ENCODE measurements at places on chromosomes 2 and 18.

DNA sequence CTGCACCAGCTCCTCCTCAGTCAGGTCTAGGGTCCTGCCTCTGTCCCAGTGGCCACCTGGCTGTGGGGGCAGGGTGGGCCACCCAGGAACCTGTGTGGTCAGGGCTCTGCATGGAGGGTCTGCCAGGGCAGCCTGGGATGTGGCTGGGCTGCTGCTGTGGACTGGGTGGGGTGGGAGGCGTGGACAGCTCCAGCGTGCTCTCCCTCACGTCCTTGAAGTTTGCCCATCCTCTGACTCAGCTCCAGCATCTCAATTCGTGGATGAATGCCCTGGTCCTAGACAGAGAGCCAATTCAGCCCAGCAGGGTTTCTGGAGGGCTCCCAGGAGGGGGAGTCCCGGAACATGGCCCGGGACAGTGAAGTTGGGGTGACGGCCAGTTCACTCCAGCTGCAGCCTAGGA, 64.3 kb upstream of the EPAS1 start:
- H3K36me3 ChIP-seq, result no peaks in the 10 kb centered on the region
- H3K4me3 ChIP-seq, result no peak overlapping the region
- H3K4me1 ChIP-seq, result peaks cover 34% of the 10 kb centered on the region
- no peaks in the 10 kb centered on the region for H3K27me3 ChIP-seq
- H3K27ac ChIP-seq, result no peak overlapping the region
- no peak for DNase-seq

DNA sequence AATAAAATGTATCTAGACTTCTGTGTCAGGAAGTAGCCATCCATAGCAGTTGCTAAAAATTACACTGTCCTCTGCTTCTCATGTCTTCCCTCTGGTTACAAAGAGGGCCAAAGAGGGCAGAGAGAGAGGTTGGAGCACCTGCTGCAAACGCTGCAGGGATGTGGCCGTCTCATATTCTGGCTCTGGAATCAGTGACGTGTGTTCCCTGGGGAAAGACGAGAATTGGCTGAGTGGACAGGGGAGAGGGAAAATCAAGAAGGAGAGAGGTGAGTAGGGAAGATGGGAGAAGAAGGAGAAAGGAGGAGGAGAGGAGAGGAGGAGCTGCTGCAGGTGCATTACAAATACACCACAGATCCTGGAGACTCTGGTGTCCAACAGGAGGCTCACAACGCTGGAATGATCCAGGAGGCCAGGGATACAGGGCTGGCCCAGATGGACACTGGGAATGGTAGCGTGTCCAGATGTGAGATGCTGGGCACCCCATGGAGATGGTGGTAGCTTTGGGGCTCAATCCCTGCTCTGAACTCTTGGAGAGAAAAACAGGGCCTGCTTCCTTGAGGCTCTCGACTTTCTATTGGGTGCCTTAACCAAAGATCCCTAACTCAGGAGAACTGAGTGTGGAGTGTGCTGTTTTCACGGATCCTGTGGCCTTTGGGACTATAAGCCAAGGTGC, 118.4 kb upstream of the PXDN start:
- no peak overlapping the region for H3K4me3 ChIP-seq
- DNase-seq, result no peak
- no peaks in the 10 kb centered on the region for H3K4me1 ChIP-seq
- no peaks in the 10 kb centered on the region for H3K36me3 ChIP-seq
- H3K27me3 ChIP-seq, result peaks cover 21% of the 10 kb centered on the region

GRCh38 chr2:234256516-234256915, 206.0 kb downstream of the SPP2 start:
- no peaks in the 10 kb centered on the region for H3K36me3 ChIP-seq
- DNase-seq, result no peak
- no peak overlapping the region for H3K4me3 ChIP-seq
- no peaks in the 10 kb centered on the region for H3K27me3 ChIP-seq

GRCh38 chr2:134760385-134760784, 41.6 kb upstream of the TMEM163 start:
- no peak for DNase-seq
- H3K36me3 ChIP-seq, result no peaks in the 10 kb centered on the region
- H3K4me1 ChIP-seq, result no peaks in the 10 kb centered on the region
- H3K27ac ChIP-seq, result no peak overlapping the region

DNA sequence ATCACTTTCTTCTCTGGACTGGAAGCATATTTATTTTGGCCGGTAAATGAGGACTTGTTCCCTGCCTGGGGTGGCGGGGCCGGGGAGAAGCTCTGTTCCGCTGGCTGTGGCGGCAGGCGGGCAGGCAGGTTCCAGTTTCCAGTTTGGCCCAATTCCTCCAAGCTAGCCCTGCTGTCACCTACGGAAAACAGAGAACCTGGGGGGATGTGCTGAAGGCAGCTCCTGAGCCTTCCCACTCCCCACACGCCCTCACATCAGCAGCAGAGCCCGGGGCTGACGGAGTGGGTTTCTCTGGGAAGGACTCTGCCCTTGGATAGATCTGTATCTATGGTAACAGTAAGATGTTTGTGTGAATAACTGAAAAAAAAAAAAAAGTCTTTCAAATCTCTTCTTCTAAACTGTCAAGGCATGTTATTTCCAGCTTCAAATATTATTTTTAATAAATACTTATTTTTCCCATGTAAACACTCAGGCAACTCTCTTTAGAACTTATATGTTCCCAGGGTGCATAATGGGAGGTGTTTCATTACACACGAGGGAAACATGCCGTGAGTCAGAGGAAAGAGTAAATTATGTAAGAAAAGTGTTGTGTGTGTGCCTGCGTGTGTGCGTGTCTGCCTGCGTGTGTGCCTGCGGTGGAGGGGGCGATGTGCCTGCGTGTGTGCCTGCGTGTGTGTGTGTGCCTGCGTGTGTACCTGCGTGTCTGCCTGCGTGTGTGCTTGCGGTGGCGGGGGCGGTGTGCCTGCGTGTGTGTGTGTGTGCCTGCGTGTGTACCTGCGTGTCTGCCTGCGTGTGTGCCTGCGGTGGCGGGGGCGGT, 116.1 kb upstream of the ZNF516 start:
- no peak overlapping the region for H3K27ac ChIP-seq
- no peaks in the 10 kb centered on the region for H3K36me3 ChIP-seq
- no peak overlapping the region for H3K4me3 ChIP-seq
- H3K27me3 ChIP-seq, result no peaks in the 10 kb centered on the region
- DNase-seq, result no peak

- no peaks in the 10 kb centered on the region for H3K27me3 ChIP-seq
- H3K4me1 ChIP-seq, result peaks cover 65% of the 10 kb centered on the region
- H3K27ac ChIP-seq, result peak overlapping the region; percentile 61
- H3K4me3 ChIP-seq, result no peak overlapping the region
- no peak for DNase-seq
These were observed 21.7 kb downstream of the BIN1 start for GRCh38 chr2:127085317-127085681.

DNA sequence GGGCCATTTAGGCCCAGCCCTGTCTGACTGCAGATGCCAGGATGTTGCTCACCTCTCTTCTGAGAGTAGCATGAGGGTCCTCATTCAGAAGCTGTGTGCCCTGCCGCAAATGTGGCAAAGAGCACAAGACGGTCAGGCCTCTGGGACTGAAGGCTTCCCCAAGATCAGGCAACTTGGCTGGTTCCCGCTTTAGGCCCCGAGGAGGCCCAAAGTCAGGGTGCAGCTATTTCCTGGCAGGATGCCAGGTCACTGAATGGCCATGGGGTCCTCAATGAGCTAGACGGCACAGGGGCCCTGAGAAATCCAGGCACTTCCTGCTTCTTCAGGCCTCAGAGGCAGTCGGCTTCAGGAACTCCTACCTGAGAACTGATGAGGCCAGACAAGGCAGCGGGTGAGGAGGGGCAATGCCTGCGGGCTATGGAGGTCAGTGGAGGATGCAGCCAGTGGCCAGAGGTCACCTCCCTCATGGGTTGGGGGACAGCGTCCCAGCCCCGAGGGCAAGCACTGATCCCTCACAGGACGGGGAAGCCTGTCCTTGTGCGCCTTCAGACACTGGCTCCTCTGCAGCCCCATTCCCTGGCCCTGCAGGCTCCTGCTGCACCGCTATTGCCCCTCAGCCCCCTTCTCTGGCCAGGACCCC, 44.9 kb downstream of the LMAN2L start:
- no peak for DNase-seq
- H3K4me3 ChIP-seq, result no peak overlapping the region
- H3K4me1 ChIP-seq, result no peaks in the 10 kb centered on the region
- H3K36me3 ChIP-seq, result no peaks in the 10 kb centered on the region
- no peaks in the 10 kb centered on the region for H3K27me3 ChIP-seq

GRCh38 chr2:96205888-96206287, 2.7 kb downstream of the STARD7 start:
- no peaks in the 10 kb centered on the region for H3K36me3 ChIP-seq
- H3K4me1 ChIP-seq, result peaks cover 64% of the 10 kb centered on the region
- H3K27me3 ChIP-seq, result no peaks in the 10 kb centered on the region
- no peak for DNase-seq
- no peak overlapping the region for H3K4me3 ChIP-seq

DNA sequence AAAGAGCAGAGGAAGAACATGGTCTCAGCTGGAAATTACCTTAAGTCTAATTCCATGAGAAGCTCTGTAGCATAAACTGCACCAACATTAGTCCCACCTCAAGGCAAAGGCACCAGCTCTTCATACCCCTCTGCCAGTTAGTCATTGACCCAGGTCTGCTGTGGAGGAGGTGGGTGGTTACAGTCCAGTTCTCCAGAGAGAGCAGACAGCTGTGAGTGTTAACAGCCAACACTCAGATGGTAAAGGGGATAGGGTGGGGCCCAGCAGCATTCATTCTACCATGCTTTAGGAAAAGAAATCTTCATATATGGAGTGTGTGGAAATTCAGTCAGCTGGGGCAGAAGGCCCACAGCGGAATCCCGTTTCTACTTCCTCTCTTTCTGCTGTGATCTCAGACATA, 159.7 kb upstream of the FBXO11 start:
- H3K27ac ChIP-seq, result no peak overlapping the region
- H3K4me1 ChIP-seq, result no peaks in the 10 kb centered on the region
- no peaks in the 10 kb centered on the region for H3K27me3 ChIP-seq
- DNase-seq, result no peak
- no peak overlapping the region for H3K4me3 ChIP-seq

GRCh38 chr18:46542545-46542944, 114.5 kb downstream of the LOXHD1 start:
- no peak overlapping the region for H3K4me3 ChIP-seq
- no peaks in the 10 kb centered on the region for H3K4me1 ChIP-seq
- no peaks in the 10 kb centered on the region for H3K36me3 ChIP-seq
- no peaks in the 10 kb centered on the region for H3K27me3 ChIP-seq
- no peak overlapping the region for H3K27ac ChIP-seq

DNA sequence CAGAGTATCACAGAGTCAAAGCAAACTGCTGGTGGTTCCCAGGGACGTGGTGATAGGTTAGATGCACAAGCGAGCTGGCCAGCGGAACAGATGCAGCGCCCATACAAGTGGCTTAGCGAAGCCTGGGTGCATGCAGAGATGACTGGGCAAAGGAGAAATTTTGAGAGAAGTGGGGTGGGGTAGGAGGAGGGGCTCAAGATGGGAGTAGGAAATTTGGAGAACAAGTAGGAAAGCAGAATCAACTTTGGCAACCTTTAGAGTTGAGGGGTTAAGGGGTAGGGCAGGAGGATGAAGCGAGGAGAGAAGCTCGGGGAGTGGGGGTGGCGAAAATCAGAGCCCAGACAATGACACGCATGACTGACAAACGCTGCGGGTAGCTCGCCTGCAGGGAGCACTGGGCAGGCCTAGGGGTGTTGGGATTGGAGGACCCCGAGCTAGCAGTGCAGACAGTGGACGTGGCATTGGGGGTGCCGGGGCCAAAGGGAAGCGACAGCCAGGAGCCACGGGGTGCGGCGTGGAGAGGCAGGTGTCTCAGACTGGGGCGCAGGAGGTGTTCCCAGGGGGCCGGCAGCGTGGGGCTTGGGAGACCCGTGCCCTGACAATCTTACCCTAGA, 431 bp downstream of the FAM98A start:
- H3K4me1 ChIP-seq, result peaks cover 16% of the 10 kb centered on the region
- peak overlapping the region; percentile 95 for H3K4me3 ChIP-seq
- peak overlapping the region; percentile 86 for H3K27ac ChIP-seq
- no peaks in the 10 kb centered on the region for H3K27me3 ChIP-seq
- peaks cover 14% of the 10 kb centered on the region for H3K36me3 ChIP-seq

GRCh38 chr18:46046688-46047087, 25.4 kb downstream of the PSTPIP2 start:
- H3K36me3 ChIP-seq, result no peaks in the 10 kb centered on the region
- DNase-seq, result no peak
- H3K27ac ChIP-seq, result no peak overlapping the region
- no peak overlapping the region for H3K4me3 ChIP-seq
- no peaks in the 10 kb centered on the region for H3K27me3 ChIP-seq

Measured in CD4-positive, alpha-beta T cell (primary cell).